T-helper 17 cell (primary cell): ENCODE measurements at places on chromosomes 5 and 9.

DNA sequence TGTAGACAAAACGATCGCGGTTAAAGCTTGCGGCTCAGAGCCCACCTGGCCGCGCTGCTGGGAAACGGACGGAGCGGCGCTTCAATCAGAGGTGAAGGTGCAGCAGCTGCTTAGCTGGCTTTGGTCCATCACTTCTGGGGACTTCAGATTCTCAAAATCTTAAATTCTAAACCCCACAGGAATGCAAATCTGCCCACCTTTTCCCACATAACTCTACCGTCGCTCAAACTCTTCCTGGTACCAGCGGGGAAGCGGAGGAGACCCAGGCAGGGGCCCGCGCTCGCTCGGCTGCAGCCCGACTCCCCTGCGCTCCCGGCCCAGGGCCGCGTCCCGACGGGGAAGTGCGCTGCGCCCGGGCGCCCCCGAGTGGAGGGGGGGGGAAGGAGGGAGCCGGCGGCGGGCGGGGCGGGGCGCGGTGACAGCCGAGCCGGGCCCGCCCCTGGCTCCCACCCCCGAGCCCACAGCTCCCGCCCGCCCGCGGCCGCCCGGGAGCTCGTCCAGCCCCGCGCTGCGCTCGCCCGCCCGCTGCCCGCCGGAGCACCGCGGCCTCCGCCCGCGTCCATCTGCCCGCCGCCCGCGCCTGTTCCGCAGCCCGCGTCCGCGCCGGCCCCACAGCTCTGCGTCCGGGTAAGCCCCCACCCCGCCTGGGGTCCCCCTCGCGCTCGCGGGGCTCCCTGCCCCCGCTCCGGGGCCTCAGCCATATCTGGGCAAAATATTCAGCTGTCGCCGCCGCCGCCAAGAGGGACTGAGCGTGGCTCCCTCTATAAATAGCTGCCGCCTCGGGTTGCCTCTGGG, at the start of gene TMOD1:
TSS of gene TMOD1 (plus strand) at position 490 of the 795 bp plus-strand sequence. CDS start 22,523 bp downstream, outside the sequence.
- peak; percentile 21 for DNase-seq

- no peak for DNase-seq
Observed at GRCh38 chr9:13915591-13916301, 398.2 kb downstream of the NFIB start.

GRCh38 chr9:123309611-123310010, 41.2 kb upstream of the STRBP start:
- no peak for DNase-seq

DNA sequence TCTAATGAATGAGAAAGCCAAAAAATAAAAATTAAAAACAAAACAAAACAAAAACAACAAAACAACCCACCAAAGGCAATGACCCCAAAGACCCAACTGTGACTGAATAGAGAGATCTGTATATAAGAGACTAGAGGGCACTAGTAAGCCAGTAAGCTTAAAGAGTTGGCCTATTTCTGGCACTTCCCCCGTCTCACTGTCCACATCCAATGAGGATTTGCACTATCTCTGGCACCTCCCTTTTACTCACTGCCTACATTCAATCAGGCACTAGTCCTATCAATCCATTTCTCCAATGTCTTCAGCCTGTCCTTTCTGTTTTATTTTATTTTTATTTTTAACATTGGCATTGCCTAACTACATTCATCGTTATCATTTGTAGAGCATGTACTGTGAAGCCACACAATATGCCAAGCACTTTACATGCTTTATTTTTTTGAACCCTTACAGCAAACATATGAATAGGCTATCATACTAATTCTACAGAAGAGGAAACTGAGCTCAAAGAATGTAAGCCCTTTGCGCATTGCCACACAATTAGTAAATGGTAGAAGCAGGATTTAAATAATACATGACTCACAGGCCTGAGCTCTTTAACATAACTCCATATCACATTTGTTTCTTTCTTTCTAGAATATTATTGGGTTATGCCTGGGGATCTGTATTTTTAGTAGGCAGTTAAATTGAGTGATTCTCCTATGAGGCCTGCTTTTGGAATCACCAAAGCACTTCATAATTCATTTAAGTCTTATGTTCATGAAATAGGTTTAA, 70.0 kb downstream of the C6 start:
- DNase-seq = no peak

DNA sequence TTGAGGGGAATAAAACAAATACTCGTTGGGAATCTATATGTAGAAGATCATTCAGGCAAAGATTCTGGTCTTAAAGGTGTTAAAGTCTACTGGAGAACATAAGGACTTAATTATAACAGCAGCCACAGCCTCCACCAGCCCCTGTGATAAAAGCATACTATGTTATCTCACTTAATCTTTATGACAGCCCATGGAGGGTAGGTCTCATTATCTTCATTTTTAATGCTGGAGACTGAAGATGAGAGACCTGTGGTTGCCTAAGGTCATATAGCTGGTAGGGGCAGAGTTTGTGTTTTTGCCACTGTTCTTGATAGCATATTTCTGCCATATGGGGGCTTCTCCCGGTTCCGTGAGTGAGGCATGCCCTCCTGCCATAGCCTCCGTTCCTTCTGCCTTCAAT, 88.7 kb downstream of the TRIO start:
- DNase-seq = no peak

DNA sequence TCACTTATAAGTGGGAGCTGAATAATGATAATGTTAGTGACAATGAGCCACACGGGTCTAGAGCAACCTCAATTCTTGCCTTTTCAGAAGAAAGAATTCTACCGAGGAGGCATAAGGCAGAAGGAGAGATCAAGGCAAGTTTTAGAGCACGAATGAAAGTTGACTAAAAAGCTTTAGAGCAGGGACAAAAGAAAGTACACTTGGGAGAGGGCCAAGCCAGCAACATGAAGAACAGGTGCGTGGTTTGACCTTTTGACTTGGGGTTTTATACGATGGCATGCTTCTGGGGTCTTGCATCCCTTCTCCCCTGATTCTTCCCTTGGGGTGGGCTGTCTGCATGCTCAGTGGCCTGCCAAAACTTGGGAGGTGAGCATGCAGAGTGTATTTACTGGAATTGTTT, 12.5 kb upstream of the OXCT1 start:
- no peak for DNase-seq

DNA sequence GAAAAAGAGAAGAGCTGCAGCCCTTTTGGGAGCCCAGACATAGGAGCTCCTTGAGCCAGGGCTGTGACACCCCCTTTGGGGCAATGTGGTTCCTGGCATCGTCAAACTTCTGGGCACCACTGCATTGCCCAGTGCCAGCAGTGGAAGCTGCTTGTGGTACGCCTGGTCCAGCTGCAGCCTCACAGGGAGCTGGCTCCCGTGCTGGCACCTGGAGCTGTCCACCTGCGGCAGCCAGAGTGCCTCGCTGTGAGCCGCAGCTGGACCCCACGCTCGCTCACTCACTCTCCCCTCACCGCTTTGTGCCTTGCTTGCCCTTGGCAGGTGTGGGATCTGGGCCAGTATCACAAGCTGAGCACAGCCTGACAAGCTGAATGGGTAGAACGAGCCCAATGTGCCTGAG, 1150.8 kb upstream of the CDH6 start:
- DNase-seq = no peak

DNA sequence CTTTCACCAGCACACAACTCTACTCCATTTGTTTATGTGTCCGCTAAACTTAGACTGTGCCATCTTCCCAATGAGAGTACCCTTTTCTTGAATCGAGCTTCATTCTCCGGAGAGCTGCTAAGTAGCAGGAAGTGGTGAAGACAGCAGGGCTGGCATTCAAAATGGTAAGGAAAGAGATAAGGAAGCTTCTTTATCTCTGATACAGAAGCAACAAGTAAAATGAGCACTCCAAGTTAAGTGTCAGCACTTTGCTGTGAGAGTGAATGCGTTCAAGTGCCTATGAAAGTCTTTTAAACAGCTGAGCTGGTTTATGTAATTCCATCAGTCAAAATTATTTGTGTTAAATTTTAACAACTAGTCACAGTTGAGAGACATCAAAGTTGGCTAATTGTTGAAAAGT, 386.8 kb upstream of the PTPRD start:
- no peak for DNase-seq

GRCh38 chr5:155150012-155150411, 136.5 kb downstream of the KIF4B start:
- no peak for DNase-seq

GRCh38 chr5:9497347-9497746, 48.5 kb downstream of the SEMA5A start:
- DNase-seq = no peak
